ENCODE measurements at places on chromosomes 4 and X. TPM values are rescaled to one million over a fixed set of nuclear protein-coding genes. Genes with fewer than 3 reads are reported as not detected.

The PHEX gene
- 0.19 TPM for total RNA-seq

The GABRG1 gene
- total RNA-seq, result not detected

The BTK gene
- total RNA-seq, result 1.8 TPM

The TIGD4 gene
- 0.23 TPM for total RNA-seq

The TMSB15A gene
- total RNA-seq, result not detected

The RHOXF2B gene
- not detected for total RNA-seq

GRCh38 chr4:128191115-128191781 is 96.4 kb downstream of the PGRMC2 start:
- peak; percentile 36 for DNase-seq

- no peak for DNase-seq
Measured at GRCh38 chr4:26402458-26402857, 81.6 kb downstream of the RBPJ start.

GRCh38 chr4:95087657-95088455 is 330.1 kb downstream of the BMPR1B start:
- DNase-seq, result no peak

DNA sequence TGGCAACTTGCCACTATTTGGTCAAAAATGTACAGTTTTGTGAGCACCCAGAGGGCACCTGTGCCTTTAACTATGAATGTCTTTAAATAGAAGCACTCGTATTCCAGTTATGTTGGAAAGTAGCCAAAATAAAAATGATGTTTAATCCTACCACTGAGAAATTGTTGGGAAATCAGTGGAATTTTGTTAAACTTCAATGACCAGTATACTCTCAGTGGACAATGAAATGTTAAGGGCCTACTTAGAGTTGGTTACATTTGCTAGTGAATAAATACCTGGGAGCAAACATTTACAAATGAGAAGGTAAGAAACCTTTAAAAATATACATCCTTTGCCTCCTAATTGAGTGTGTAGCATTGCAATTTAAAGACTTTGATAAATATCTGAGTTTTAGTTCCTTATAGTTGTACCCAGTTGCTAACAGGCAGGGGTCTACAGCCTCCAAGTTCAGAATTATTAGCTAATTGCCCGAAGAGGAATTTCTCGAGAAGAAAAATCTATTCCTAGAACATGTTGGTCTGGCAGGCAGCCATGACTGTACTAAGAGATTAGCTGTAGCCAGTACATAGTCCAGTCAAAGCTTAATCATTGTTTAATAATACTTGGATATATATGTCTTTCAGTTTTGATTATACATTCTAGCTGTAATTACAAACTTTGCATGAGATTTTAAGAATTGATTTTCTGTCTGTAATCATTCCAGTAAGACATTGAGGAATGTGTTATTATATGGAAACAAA is 93.2 kb downstream of the IL1RAPL2 start:
- no peak for DNase-seq

DNA sequence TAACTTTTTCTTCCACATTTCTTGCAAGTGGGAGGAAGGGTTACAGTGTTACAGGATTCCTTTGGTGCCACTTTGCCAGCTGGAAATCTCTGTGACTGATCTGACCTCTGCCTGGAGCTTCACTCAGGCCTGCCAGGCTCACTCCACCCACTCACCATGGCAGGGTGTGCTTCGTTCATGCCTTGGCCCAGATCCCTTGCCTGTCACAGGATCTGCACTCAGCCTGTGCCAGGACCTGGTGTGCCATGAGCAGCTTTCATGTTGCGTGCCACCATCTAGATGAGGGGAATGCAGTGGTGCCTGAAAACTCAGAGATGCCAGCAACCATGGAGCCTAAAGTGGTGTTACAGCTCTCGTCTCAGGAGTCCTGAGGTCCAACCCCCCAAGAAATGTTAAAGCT is 2596.4 kb downstream of the PCDH7 start:
- DNase-seq, result no peak

GRCh38 chrX:46561824-46562657 is 11.5 kb upstream of the CHST7 start:
- peak; percentile 38 for DNase-seq

GRCh38 chrX:69366183-69366582 is 137.9 kb upstream of the NALF2 start:
- DNase-seq, result no peak

DNA sequence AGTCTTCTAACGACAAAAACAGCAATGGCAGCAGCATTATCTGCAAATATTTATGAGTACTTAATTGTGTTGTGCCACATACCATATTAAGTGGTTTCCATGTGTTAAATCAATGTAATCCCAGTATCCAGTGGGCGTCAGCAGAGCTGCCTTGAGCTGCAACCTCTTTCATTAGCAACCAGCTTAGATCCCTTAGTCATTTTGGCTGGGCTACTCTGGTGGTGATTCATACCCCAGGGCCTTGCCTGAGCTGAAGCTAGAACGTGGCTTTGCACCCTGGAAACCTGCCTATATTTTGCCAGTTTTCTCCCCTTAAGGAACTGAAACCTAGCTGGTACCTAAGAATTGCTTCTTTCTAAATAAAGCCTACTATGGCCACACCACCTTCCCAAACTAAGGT is 474.3 kb upstream of the FTHL17 start:
- DNase-seq, result no peak

DNA sequence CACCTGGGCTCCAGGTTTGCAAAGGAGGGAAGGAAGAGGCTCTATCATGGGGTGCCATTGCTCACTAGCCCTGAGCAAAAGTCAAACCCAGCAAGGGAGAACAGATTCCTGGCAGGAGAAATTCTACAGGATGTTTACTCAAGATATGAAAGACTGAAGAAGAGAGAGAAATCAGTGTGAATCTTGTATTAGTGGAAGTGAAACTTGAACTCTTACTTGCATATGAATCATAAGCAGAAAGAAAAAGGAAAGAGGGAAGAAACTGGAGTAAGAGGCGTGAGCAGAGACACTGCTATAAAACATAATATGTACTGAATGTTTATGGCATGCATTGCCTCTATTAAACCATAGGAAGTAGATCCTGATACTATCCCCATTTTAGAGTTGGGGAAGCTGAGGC is 60.9 kb downstream of the C4orf46 start:
- no peak for DNase-seq

GRCh38 chrX:24145303-24146186 is 4.0 kb upstream of the ZFX start:
- DNase-seq, result no peak

GRCh38 chr4:11223311-11223710 is 205.4 kb downstream of the HS3ST1 start:
- no peak for DNase-seq
